ENCODE measurements at places on chromosomes 11 and 22.
A peak's percentile ranks its signal among the peaks of the same experiment; 100 is the strongest.

GRCh38 chr11:100681064-100681502 is 6.0 kb upstream of the ARHGAP42 start:
- DNase-seq: peak; percentile 4

DNA sequence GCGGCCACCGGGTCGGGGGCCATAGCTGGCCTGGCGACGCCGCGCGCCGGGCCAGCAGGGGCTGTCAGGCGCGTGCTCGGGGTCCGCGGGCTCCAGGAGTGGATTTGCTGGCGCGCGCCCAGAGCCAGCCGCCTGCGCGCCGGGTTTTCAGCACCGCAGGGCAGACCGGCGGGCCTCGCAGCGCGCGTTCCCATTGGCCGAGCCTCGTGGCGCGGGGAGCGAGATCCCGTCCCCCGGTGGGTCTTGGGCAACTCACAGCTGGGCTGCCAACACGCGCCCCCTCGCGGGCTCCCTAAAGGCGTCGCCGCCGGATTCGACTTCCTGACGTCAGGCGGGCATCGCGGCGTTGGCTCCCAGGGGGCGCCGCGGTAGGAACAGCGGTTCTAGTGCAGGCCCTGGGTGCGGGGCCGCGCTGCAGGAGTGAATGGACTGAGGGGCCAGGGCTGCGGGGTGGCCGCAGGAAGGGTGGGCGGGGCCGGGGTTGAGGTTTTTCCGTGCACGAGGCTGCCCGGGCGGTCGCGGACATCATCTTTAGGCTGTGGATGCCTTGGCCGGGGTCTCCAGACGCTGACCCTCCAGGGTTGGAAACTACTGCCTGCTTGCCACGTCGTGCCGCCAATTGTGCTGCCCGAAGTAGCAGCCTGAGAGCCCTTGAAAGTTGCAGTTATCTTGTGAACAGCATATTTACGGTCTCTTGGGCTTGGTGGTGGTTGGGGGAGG is at the start of gene FADS1:
Gene FADS1, minus strand, starts transcription at position 268 of the 720 bp plus-strand sequence. Its CDS starts 74 bp downstream, at position 194.
- peak; percentile 58 for DNase-seq

- no peak for DNase-seq
These were observed 38.0 kb downstream of the IGF2 start for GRCh38 chr11:2101171-2101675.

- no peak for DNase-seq
These were observed 27.6 kb upstream of the ARL14EP start for GRCh38 chr11:30295178-30295885.

- no peak for DNase-seq
These were observed 47.5 kb upstream of the SPATA19 start for GRCh38 chr11:133892584-133893380.

All from NK-92 treated with Interleukin-12 subunit alpha and Interleukin-12 subunit beta, amount 100 ng/mL, for 24 hours (cell line).